ENCODE measurements at places on chromosomes 3 and 15.

DNA sequence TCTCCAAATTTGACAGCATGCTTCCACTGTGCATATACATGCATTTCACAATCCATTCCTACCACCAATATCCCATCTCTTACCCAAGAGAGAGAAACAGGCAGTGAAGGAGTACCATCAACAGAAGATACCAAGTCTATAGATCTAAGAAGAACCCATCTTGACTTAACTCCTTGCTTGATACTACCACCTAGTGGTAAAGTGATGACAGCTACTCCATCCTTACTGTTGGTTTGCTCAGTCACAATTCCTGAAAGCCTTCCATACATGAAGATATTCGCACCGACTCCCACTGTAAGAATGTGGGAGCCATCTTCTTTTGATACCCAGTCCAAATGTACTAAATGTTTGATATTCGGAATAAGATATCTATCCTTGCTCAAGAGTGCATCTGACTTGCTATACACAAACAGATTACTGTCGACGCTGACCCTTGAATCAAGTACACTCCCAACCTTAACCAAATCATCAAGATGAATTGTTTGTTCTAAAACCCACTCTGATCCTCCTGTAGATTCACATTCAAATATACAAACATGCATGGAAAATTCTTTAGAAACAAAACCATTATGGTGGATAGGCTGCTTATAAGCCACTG lies 123.1 kb downstream of the DMXL2 start:
- no peak for DNase-seq

DNA sequence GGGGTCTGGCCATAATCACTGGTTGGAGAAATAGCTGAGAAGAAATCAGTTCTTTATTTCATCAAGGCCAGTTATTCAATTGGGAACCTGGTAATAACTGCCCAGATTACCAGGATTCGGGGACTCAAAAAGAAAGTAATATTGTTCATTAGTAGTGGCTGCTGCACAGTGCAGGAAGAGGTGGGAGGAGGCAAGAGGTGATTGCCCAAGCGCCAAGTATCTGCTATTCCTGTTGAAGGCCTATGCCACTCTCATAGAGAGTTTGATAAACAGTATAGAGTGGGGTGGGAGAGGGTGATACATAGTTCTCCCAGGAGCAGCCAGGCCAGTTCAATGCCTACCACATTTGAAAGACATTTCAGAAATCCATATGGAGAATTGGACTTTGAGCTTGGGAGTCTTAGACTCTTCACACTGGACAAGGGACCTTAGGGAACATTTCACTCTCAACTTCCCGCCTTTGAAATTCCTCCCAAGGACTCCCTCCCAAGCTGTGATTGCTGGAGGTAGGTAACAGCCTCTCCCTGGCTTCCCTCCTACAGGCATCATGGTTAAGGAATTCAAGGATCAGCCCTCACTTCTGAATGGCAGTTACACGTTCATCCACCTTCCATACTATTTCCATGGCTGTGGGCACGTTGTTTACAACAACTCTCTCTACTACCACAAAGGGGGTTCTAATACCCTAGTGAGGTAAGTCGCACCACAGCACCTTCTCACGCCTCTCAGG lies 59.8 kb downstream of the GLDN start:
- DNase-seq, result no peak

DNA sequence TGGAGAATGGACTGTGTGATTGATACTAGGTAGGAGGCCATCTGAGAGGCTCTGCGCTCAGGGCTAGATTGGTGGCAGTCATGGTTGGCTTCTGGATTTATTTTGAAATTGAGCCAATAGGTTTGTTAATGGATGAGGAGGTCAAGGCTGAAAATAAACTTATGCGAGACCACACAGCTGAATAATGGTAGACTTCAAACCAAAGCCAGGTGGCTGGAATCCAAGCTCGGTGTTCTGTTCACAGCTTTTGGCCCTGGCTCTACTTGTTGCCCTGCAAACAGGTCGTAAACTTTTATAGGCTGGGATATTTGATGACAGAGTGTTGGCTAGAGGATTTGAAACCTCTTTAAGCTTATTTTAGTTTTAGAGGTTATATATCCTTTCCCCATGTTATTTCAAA lies 160.4 kb downstream of the CHL1 start:
- no peak for DNase-seq

DNA sequence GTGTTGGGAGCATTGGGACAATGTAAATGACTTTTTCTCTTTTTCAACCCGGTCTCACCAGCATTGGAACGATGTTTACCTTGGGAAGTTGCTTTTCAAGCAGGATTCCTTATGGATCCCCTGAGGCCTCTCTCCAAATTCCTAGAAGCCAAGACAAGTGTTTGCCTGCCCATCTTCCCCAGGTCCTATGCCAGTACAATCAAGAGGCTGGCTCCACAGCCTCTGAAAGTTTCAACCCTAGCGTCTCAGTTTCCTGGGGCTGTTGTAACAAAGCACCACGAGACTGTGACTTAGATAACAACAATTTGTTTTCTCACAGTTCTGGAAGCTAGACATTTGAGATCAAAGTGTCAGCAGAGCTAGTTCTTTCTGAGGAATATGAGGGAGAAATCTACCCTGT lies 347.2 kb upstream of the UMPS start:
- DNase-seq, result no peak

GRCh38 chr15:71510763-71511162 lies 299.6 kb upstream of the NR2E3 start:
- no peak for DNase-seq

GRCh38 chr3:180804916-180805315 lies 107.6 kb upstream of the FXR1 start:
- no peak for DNase-seq

GRCh38 chr15:31489801-31490646 lies 163.4 kb downstream of the KLF13 start:
- DNase-seq, result no peak

DNA sequence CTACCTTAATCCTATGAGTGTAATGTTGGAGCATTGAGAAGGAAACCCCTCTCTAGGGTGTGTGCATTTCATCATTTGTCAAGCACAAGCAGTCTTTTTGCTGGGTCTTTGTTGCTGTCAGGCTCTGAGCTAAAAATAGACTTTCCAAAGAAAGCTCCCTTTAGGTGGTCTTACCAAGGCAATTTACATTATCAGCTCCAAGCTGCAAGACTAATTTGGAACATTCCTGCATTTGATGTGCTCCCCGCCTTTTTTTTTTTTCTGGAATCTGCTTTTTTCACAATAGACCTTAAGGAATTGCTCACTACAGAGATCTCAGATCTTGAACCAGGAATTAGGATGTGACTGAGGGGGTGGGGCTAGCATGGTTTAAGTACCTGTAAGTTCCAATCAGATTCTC lies 60.6 kb upstream of the STAC start:
- DNase-seq, result no peak
